Renal pelvis (tissue), 12 donors: ENCODE measurements at places on chromosomes 5 and 9.

DNA sequence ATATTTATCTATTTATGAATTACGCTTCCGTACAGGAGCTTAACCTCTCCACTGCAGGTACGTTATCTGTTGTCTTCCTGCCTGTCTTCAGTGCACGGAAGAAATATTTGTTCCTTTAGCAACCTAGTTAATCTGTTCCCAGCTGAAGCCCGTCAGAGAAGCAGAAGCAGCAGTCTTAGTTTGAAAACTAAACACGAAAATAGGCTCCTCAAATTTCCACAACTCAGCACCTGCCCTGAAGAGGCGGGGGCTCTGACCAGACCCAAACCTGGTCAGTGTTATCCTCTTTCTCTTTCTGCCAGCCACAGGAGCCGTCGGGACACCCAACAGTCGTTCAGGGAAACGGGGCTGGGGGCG is 462 bp downstream of the NUDCD2 start:
- no peak for DNase-seq

DNA sequence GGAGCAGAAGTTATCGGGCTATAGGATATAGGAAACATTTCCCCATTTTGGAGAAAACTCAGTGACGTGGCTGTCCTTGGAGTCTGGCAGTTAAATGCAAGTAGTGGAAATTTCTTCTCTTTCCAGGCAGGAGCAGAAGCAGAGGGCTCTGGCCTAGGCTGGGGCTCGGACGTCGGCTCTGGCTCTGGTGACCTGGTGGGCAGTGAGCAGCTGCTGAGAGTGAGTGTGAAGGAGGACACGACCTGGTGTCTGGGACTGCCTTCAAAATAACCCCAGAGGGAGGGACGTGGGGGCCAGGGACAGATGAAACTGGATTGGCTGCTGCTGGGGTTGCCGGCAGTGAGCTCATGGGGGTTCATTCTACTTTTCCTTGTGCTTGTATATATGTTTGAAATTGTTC is 79.5 kb downstream of the COL15A1 start:
- DNase-seq = no peak

DNA sequence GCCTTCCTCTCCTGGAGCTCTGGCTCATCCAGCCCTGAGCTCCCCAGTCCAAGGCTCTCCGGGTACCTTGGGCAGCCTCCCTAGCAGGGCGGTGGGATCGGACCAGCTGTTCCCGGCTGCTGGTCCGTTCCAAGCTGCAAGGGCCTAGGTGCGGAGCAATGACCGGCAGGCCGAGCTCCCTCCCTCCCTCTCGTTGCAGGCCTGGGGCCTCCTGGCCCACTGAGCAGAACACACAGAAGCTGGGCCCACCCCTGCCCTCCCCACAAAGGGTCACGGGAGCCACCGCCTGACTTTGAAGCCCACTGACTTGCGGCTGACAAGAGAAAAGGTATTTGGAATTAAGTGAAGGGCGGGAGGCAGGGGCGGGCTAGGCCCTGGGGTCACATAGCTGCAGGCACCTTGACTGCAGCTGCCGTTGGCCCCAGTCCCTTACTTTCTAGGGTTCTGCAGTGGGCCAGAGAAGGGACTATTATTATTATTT is 104.7 kb upstream of the IER5L start:
- DNase-seq = no peak

DNA sequence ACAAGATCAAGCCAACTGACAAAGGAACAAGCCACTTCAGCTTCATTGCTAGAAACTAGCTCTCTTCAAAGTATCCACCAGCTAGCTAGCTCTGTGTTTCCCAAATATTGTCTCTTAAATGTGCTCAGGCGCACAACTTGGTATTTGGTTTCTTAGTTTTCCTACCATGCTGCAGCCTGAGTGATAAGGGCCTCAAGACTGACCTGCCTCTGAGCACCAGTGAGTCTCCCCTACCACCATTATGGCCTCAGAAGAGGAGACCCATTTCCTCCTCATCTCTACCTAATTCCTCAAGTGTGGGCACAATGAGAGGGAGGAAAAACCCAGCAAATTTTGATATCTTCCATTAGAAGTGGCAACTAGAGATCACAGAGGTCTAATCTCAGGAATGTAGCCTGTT is 34.6 kb upstream of the KIF2A start:
- DNase-seq = no peak

GRCh38 chr5:148090146-148090772 is 26.5 kb downstream of the SPINK5 start:
- no peak for DNase-seq
